ENCODE measurements at places on chromosomes 4 and X.

DNA sequence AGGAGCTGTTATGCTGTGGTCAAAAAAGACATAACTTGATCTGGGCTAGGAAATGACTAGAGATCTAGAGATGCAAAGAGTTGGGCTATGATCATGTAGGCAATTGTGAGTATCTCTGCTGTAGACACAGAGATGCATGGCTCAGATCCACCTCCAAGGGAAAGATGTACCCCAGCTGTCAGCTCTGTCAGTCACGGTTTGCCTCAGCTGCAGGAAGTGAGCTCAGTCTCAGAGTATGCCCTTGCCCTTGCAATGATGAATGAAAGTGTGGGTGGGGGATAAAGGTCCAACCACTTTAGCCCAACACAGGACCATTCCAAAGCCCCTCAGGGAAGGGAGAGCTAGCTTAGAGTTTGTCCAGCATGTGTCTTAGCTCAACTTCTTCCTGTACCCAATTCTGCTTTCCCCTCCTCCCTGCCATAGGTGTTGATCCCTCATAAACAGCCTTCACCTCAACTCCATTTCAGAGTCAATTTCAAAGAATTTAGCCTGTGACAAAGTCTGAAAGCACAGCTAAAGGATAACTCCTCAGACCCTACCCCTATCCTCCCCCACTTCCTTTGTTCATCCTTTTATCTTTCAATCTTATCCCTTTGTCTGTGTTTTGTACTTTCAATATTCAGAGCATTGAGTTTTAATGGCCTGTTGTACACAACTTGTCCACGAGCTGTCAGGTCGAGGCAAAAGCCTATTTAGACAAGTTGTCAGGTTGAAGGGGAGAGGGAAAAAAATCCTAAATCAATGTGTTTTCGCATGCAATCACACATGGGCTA is 90.6 kb downstream of the MID1IP1 start:
- DNase-seq, result no peak

DNA sequence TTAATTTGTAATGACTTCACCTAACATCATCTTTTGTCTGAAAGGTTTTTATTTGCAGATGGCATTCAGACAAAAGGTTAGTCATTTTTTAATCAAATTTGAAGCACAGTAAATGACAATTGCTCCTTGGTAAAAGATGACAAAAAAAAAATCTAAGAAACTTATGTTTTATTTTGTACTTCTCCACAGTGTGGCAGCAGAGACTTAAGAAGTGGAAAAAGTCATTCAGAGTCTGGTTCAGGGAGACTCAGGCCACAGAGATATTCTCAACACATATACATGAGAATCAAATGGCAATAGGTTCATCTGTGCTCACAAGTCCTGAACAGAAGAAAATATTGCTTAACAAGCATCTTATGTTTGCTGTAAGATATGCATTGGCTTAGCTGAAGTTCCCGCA is 436.2 kb downstream of the KCNIP4 start:
- DNase-seq, result no peak

- no peak for DNase-seq
Observed at GRCh38 chrX:27924718-27925117, 56.5 kb downstream of the DCAF8L1 start.

DNA sequence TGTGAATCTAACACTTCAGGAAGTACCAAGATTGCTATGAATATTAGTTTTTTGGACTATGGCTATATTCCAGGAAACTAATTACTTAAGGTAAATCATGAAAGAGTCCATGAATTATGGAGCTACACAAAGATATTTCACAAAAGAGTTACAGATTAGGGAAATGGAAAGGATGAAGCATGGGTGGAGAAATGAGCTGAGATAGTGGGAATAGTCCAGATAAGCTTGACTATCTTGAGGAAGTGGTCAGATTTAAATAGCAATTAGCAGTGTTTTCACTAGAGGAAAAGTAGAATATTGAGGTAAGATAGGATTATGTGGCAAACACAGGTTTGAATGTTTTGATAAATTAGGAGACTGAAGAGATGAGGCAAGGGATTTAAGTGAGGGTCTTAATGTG is 42.1 kb upstream of the C1GALT1C1 start:
- DNase-seq, result no peak

- DNase-seq, result no peak
Observed at GRCh38 chr4:98851806-98852205, 77.1 kb downstream of the EIF4E start.

DNA sequence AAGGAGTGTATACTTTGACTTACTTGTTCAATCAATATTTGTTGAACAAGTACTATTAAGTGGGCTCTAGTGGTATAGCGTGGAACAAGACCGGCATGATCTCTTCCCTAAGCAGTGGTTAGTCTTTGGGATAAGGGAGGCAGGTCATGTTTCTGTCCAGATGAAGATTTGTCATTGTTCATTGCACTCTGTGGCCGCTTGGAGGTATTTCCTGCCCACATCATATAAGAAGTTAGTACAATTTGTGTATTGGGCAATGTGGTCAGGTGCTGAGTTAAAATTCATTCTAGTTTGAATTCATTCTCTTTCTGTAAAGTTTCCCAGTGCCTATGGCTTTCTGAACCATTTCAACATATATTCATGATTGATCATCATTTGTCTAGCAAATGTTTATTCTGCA is 101.1 kb upstream of the SHISA3 start:
- DNase-seq, result no peak

GRCh38 chr4:163132469-163133218 is 34.0 kb downstream of the NAF1 start:
- DNase-seq, result no peak

- DNase-seq, result no peak
Observed at GRCh38 chr4:108168671-108169523, at the start of gene LEF1. TSS of gene LEF1 (minus strand) at chr4:108168932. CDS start at chr4:108167767, 1,165 bp downstream.

- no peak for DNase-seq
Observed at GRCh38 chr4:108049406-108049805, 59.7 kb downstream of the HADH start.

DNA sequence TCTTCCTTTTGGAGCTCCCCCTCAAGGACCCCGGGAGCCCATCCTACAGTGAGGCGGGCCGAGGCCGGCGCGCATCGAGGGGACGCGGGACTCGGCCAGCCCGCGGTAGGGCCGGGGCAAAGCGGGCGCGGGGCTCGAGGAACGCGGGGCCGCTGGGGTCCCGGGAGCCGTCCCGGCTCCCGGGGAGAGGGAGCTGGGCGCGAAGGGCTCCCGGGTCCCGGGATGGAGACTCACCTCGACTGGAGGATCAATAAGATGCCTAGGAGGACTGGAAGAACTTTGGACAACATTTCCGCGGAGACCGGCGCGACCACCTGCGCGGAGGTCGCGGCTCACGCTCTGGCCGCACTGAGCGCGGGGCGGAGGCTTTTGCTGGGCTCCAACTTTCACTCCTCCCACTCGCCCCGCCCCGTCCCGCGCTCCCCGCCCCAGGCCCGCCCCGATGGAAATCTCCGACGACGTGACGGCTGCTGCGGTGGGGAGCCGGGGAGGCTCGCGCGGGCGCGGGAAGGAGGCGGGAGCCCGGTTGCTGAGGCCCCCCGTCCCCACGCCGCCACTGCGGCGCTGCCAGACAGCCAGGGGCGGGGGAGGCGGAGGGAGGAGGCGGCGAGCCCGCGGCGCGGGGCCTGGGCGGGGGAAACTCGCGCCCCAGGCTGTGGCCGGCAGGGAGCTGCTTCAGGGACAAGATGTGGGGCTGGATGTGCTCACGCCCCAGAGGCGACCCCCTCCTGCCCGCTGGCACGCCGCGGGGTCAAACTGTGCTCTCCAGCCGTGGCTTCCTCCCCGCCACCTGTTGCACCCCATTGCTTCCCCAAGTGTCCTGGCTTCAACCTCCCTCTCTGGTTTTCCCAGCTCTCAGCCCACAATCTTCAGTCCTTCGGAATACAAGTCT is at the start of gene GABRE:
Gene GABRE (minus strand): TSS at position 341 of the 892 bp plus-strand sequence. CDS start 51 bp downstream, at position 290.
- DNase-seq, result no peak
